ENCODE measurements at places on chromosomes 3 and 15.

GRCh38 chr3:128421966-128422365 lies 44.7 kb downstream of the DNAJB8 start:
- no peak for DNase-seq

DNA sequence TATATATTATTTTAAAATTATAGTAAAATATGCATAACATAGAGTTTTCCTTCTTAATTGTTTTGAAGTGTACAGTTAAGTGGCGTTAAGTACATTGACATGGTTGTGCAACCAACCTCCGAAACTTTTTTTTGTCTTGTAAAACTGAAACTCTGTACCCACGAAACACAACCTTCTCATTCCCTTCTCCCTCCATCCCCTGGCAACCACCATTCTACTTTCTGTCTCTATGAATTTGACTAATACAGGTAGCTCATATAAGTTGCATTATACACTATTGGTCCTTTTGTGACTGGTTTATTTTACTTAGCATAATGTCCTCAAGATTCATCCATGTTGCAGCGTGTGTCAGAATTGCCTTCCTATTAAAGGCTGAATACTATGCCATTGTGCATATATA lies 179.4 kb downstream of the SATB1 start:
- DNase-seq: no peak

DNA sequence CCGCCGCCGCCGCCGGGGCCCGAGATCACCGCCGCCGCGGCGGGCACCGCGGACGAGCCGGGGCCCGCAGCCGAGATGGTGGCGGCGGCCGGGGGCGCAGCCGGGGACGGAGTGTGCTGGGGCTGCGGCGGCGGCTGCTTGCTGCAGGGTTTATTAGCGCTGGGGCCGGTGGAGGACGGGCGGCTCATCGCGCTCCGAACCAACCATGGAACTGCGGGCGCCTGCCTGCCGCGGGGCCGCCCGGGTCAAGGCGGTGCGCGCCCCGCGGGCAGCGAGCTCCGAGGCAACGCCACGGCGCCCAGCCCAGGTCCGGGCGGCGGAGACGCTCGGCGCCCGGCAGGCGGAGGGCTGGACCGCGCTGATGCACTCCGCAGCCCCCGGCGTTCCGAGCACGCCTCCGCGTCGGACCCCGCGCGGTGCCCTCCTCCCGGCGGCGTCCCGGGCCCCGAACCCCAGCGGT lies 277 bp downstream of the SIAH2 start:
- no peak for DNase-seq

- DNase-seq: no peak
Measured at GRCh38 chr3:23183731-23184130, 19.4 kb upstream of the UBE2E2 start.

DNA sequence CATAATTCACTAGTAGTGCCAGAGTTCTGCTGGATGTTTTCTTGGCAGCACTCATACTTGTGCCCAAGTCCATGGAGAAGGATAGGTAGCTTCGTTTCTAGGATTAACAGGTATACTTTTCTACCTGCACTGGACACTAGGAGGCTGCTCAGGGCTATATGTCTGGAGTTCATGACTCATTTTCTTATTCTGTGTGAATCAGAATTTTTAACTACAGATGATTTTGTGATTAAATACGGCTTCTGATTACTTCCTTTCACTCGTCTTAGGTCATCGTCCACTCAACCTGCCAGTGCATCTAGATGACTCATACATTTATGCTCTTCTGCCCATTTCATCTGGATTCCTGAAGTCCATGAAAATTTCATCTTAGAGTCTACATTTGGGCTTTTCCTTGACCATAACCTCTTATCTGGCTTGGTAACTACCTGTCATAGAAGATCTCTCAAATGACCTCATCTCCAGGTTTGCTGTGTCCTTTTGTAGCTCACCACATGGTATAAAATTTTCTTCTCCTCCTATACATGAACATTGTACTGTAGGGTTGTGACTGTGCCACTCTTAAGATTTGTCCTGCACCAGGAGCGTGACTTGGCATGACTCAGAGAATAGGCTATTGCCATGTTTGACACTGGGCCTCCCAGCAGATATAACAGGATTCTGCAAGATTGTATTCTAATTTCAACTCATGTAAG lies 66.7 kb upstream of the GCSAM start:
- no peak for DNase-seq

GRCh38 chr3:84959470-84960271 lies 882 bp downstream of the CADM2 start:
- DNase-seq: no peak

- DNase-seq: no peak
Measured at GRCh38 chr3:136106101-136106500, 90.0 kb downstream of the MSL2 start.

DNA sequence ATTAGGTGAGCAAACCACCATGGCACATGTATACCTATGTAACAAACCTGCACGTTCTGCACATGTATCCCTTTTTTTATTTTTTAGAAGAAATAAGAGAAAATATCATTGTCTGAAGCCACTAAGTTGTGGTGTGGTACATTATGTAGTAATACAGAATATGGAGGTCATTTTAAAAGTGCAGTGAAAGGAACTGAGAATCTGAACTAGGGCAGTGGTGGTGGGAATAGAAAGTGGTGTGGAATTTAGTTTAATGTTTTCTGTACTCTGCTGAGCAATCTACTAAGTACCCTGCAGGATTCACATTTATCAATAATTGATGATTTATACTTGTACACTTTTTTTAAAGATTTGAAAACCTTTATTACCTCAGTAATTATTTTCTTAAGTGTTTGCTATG lies 283.5 kb downstream of the CHL1 start:
- DNase-seq: no peak

- DNase-seq: no peak
Measured at GRCh38 chr3:177069514-177070329, 127.6 kb downstream of the TBL1XR1 start.

GRCh38 chr3:126341755-126342150 lies 15.5 kb downstream of the KLF15 start:
- no peak for DNase-seq

DNA sequence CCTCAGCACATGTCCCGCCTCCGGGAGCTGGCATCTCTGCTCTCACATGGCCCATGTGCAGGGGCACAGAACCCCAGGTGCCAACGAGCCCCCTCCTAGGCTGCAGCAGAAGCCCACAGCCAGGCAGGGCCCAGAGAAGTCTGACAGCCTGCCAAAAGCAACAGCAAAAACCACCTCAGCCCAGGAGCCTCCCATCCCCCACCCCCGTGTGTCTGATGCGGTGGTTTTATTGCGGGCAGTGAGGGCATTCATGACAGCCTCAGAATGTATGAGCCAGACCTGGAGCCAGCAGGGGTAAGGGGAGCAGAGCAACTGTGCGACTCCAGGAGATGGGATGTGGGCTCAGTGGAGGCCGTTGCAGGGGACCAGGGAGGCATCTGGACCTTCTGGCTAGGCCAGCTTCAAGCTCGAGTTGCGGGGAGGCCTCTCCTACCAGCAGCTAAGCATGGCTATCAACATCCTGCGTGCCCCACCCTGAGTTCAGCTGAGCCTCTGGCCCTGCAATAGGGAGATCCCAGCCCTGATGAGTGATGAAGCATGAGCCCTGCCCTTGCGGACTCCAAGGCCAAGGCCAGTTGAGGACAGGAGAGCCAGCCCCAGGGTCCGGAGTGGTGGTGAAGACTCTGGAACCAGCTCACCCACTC lies 52.5 kb downstream of the CYP11A1 start:
- DNase-seq: peak; percentile 38

GRCh38 chr15:69748131-69748530 lies 295.5 kb downstream of the RPLP1 start:
- no peak for DNase-seq

DNA sequence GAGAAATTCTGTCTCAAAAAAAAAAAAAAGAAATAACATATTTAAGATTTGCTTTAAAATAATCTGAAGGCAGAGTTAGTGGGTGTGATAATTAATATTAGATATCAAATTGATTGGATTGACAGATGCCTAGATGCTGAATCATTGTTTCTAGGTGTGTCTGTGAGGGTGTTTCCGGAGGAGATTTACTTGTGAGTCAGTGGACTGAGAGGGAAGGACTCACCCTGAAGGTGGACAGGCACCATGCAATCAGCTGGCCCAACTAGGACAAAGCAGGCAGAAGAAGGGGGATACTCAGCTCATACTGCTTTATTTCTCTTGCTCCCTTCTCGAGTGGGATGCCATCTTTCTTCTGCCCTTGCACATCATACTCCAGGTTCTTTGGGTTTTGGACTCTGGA lies 16.7 kb upstream of the RPL24 start:
- no peak for DNase-seq

- DNase-seq: no peak
Measured at GRCh38 chr3:185930393-185931107, 7.3 kb downstream of the TRA2B start.

DNA sequence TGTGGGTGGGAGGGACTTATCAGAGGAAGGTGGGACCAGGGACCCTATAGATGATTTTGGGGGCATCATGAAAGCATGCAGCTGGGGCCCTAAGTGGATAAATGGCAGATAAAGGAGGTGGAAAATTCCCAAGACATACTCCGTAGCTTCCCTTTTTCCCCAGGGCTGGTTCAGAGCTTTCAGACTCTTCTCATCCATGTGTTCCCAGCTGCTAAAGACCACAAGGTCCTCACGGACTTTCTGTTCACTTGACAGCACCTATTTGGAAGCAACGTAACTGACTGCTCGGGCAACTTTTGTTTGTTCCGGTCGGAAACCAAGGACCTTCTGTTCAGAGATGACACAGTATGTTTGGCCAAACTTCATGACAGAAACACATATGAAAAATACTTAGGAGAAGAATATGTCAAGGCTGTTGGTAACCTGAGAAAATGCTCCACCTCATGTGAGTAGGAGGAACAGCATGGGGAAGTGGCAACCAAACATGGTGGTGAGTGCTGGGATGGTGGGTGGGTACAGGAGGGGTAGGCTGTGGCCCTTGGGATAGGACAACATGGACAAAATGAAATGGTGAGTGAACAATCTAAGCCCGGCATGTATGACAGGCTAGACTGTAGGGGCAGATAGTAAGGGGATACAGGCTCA lies 28.7 kb upstream of the SRPRB start:
- no peak for DNase-seq

DNA sequence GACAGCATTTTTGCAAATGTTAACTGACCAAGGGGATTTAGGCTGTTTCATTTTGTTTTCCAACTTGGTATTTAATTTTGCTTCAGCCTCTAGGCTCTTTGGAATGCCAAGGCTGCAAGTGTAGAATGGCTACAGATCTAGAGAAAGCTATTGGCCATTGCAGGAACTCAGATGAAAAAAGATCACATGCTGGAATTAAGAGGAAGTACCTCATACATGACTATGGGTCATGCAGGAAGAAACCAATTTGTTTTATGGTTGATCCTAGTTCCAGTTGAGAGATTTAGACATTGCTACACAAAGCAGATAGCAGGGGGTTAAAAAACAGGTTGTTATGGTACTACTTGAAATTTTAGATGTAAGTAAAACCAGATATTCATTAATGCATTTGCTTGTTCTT lies 12.7 kb upstream of the CLDN16 start:
- no peak for DNase-seq

DNA sequence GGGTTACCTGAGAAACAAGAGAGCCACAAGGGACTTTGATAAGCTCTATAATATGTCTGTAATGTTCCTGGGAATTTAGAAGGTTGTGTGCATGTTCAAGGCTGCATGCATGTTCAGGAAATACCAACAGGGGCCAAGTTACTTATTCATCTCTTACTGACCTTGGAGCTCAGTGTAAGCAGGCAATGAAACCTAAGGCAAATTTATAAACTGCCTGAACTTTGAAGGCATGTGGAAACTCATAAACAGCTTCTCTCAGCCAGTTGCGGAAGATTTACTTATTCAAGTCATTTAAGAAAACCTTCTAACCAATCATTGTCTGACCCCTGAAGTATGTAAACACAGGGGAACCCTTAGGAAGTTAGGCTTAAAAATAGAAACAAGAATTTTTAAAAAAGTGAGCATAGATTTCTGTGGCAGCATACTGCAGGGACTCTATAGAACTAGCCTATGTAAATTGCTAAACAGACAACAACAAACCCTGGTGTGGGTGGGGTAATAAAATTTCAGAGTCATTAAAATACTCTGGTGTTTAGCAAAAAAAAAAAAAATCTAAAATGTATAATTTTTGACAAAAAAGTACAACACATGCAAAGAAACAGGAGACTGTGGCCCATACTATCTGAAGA lies 57.2 kb downstream of the SLC15A2 start:
- no peak for DNase-seq

DNA sequence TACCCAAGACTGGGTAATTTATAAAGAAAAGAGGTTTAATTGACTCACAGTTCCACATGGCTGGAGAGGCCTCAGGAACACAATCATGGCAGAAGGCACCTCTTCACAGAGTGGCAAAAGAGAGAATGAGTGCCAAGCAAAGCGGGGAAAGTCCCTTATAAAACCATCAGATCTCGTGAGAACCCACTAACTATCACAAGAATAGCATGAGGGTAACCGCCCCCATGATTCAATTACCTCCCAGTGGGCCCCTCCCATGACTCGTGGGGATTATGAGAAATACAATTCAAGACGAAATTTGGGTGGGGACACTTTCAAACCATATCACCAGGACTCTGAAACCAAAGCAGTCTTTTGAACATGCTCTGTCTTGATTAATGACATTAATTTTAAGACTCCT lies 7.0 kb downstream of the RTP3 start:
- peak; percentile 36 for DNase-seq

GRCh38 chr15:69786136-69786701 lies 311.5 kb downstream of the TLE3 start:
- DNase-seq: no peak

DNA sequence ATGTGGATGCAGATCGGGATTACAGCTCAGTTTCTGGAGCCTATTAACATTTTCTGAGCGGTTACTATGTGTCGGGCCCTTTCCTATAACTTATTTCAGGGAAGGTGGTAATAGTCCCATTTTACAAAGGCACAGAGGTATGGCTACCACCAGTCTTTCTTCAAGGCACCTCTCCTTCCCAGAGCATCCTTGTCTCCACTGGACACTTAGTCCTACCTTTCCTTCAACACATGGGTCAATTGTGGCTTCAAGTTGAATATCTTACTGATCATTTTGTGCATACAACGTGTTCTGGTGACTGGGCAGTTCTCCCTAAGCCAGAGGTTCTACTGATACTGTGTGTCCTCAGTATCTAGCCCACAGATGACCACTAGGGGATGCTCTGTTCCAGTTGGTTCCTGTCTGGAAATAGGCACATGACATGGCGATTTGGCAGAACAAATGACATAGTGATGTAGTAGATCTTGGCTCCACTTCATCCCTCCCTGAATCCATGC lies 60.7 kb upstream of the CMTM8 start:
- DNase-seq: no peak

- no peak for DNase-seq
Measured at GRCh38 chr3:81214631-81215030, 546.8 kb downstream of the GBE1 start.

Measured in activated CD8-positive, alpha-beta memory T cell treated with anti-CD3 and anti-CD28 coated beads, Interleukin-2, amount 50 U/mL, for 4 hours (primary cell).